ENCODE measurements at places on chromosomes 5 and 9. TPM values are rescaled to one million over a fixed set of nuclear protein-coding genes. Genes with fewer than 3 reads are reported as not detected.

CA9 gene
- 0.81 TPM for total RNA-seq

GRCh38 chr9:4739587-4740387 lies 1.2 kb downstream of the AK3 start:
- DNase-seq = no peak

DNA sequence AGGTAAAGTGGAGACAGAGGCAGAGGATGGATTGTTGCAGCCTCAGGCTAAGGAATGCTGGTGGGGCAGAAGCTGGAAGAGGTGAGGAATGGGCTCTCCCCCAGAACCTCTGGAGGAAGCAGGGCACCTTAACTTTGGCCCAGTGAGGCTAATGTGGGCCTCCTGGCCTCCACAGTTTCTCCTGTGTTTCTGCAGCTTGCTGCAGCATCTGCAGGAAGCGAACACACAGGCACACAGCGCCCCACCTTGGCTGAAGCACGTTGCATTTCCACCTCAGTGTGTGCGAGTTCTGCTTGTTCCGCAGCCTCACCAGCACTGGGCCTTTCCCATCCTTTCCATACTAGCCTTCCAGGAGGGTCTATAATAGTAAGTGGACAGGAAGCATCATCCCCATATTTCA lies 27.2 kb upstream of the ASS1 start:
- no peak for DNase-seq

DNA sequence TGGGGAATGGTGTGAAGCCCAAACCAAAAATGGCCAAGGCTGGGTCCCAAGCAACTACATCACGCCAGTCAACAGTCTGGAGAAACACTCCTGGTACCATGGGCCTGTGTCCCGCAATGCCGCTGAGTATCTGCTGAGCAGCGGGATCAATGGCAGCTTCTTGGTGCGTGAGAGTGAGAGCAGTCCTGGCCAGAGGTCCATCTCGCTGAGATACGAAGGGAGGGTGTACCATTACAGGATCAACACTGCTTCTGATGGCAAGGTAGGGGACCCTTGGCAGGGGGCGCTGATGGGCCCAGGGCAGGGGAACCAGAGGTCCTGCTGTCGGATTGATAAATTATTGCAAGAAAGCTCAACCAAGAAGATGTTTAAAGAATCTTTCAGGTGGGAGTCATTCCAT lies 19.8 kb downstream of the ABL1 start:
- DNase-seq = no peak

DNA sequence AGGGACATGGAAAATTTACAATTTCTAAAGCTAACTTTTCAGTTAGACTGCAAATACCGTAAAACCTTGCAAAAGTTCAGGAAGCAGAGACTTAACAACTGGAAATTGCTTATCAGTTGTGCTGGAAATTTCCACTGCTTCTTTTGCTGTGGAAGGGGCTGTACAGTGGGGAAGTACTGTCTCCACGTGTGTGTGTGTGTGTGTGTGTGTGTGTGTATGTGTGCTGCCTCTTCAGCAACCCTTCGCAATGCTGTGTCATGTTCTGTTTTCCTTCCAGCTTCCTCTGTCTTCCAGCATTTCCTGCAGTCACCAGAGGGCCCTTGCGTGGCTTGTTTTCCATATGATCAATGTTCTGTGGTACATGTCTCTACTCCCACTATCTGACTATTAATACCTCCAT lies 87.5 kb upstream of the RANBP3L start:
- DNase-seq = peak; percentile 45

- DNase-seq = no peak
These were observed 9.7 kb upstream of the SUSD3 start for GRCh38 chr9:93048566-93049448.

DNA sequence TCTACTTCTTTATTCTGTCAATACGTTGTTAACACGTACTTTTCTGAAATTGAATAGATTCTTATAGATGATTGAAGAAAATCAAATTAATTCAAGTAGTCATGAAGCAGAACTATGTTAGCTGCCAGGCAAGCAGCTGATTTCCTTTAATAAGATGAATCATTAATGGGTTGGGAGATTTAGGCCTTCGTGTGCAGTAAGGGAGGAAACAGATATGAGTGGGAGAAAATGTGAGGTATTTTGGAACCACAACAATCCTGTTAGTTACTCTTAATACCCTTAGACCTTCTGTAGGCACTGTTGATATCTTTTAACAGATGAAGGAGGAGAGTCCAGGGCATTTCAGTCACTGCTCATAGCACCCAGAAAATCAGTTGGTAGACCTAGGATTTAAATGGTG lies 121.0 kb downstream of the AOPEP start:
- peak; percentile 59 for DNase-seq
